ENCODE measurements at places on chromosomes 12 and 14.

DNA sequence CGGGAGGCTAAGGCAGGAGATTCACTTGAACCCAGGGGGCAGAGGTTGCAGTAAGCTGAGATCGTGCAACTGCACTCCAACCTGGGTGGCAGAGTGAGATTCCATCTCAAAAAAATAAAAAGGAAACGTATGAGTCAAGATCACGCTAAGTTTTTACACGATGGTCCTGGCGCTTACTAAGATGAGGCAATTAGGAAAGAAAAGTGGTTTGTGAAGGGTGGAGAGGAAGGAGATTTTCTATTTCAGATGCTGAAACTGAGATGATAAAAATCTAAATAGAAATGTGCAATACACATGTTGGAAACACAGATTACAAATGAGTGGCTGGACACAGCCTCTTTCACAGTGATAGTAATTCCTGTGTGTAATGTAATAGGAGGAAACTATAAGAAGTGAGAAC, 63.2 kb downstream of the KDM5A start:
- no peak for DNase-seq

DNA sequence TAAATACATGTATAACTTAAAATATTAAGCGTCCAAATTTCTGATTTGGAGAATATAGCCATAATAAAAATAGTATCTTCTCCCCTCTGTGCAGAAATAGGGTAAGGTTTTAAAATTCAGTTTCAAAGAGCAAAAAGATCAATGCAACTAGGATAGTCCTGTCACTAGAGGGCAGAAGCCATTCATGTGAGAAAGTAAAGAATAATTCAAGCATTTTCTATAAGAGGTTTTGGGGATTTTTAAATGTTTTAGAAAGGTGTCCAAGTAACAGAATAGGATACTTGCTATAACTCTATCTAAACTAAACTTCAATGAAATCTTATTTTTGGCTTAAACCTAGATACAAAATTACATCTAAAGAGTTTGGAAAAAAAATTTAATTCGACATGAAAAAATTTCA, 50.3 kb downstream of the ADAMTS20 start:
- peak; percentile 38 for DNase-seq

GRCh38 chr14:76810953-76811400, 1.7 kb downstream of the ANGEL1 start:
- DNase-seq, result peak; percentile 50

GRCh38 chr12:68334132-68334531, 2.0 kb upstream of the MDM1 start:
- DNase-seq, result no peak

- no peak for DNase-seq
Observed at GRCh38 chr12:119294211-119294610, 40.3 kb upstream of the CCDC60 start.

- peak; percentile 77 for DNase-seq
Observed at GRCh38 chr12:121799156-121799841, 4.5 kb upstream of the SETD1B start.

DNA sequence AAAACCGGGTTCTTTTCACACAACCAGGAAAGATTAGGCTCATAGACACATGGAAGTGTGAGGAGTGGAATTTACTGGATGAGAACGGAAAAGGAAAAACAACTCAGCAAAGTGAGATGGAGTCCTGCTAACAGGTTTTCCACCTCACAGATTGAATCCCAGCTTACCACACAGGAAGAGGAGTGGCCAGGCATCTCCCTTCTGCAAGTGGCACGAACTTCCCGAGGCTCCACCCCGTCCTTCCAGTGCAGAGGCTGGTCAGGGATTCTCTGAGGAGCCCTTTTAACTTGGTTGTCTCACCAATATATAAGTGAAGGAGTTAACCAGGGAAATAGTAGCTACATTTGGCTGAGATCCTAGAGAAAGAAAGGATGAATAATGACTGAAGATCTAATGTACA, 102.8 kb downstream of the SCAF11 start:
- no peak for DNase-seq

DNA sequence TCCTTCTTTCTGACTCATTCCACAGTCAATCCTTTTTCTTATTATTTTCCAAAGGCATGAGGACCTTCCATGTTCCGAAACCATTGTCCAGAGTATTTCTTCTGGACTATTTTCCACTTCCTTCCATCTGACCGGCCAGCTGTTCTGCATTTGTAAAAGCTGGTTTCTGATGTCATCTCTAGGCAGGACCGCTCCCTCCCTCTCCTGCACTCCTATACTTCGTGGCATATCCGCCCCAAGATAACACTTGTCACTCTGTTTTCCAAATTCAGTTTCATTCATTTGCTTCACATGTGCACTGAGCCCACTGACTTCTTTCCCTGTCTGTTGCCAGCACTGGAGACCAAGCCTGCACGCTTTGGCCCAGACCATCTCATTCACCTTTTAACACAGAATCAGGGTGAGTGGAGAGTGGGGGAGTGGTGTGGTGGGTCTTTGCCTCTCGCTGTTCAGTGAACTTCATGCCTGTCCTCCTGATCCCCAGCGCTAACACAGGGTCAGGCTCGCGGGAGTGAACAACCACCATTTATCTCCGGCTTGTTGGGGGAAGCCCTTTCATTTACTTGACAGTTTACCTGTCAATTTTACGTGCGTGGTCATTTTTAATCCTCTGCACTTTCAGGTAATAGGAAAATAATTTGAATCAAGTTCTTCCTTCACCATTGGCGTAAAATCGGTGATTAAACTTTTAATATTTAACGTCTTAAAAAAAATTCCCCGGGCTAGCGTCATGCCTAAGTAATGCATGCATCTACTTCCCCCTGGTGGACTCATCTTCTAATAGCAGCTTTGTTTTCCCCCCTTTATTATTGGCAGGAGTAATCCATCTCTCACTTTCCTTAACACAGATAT, 52.5 kb downstream of the C12orf75 start:
- DNase-seq, result peak; percentile 78

DNA sequence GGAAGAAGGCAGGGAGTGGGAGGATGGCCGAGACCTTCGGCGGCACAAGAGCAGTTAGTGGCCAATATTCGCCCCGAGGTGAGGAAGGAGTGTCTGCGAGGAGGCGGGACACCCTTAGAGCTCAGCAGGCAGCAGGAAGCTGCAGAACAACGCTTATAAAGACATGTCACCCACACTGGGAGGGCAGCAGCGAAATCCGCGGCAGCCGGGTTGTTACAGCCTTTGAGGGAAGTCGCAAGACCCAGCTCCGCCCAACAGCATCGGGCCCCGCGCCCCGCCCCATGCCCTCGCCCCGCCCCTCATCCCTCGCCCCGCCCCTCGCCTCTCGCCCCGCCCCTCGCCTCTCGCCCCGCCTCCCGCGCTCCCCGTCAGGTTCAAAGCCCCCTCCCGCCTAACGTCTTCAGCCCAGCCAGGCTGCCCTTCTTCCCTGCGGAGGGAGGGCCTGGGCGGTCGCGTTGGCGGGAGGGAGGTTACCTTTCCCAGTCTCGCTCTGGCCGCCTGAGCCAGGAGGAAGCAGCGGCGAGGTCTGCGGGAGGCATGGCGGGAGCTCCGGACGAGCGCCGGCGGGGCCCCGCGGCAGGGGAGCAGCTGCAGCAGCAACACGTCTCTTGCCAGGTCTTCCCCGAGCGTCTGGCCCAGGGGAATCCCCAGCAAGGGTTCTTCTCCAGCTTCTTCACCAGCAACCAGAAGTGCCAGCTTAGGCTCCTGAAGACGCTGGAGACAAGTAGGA, at the start of gene ATP23:
ATP23 (plus strand) TSS at position 403 of the 730 bp plus-strand sequence; CDS start at position 538, 135 bp downstream.
- DNase-seq, result peak; percentile 95

DNA sequence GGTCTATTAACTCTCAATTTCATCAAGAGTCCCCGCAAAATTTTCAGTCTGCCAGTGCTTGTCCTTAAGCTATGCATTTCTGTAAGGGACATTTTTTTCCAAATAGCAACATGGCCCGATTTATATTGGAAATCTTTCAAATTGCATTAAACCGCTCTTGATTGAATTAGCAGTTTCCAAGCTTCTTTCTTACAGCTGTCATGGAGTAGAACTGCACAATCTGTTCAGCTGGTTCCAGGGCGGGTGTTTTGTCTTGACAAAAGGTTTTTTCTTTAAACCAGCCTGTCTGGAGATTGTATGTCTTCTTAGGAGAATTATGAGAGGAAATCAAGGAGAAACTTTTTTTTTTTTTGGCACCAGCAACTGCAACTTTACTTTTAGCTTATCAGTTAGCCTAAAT, 185.8 kb downstream of the ALG10B start:
- DNase-seq, result no peak

DNA sequence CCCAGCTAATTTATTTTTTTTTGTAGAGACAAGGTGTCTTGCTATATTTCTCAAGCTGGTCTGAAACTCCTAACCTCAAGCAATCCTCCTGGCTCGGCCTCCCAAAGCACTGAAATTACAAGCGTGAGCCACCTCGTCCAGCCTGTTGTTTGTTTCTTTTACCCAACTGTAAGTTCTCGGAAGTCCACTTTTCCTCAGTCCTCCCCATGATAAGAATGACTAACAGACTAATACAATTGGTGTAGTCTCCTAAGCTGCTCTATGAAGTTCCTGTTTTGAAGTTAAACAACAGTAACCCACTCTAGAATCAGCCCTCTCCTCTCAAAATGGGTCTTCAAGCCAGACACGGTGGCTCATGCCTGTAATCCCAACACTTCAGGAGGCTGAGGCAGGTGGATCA, 36.5 kb downstream of the HIGD1C start:
- DNase-seq, result no peak

DNA sequence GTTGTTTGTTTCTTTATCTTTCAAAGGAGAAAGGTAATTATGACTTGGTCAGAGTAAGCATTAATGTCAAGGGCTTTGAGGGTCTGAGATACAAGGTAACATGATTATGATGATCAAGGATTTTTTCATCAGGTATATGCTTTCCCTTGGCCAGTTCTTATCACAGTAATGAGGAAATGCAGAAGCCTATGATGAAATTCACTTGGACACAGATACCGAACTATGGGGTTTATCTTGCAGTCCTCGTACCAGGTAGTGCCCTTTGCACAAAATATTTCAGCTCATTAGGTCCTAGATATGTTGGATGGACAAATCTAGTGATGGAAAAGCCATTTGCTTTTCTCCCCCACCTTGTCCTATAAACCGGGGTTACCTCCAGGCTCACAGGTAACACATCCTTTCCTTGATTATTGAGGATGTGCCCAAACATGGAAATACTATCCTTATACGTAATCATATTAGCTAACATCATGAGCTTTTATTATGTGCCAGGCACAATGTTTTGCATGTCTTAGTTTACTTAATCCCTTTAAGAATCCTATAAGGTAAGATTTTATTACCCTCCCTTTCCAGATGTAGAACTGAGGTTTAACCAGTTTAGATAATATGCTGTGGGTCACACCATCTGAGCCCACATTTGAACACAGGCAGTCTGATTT, 7.0 kb upstream of the RASSF3 start:
- DNase-seq, result no peak

GRCh38 chr12:49019120-49019430, 499 bp upstream of the PRKAG1 start:
- DNase-seq, result no peak

DNA sequence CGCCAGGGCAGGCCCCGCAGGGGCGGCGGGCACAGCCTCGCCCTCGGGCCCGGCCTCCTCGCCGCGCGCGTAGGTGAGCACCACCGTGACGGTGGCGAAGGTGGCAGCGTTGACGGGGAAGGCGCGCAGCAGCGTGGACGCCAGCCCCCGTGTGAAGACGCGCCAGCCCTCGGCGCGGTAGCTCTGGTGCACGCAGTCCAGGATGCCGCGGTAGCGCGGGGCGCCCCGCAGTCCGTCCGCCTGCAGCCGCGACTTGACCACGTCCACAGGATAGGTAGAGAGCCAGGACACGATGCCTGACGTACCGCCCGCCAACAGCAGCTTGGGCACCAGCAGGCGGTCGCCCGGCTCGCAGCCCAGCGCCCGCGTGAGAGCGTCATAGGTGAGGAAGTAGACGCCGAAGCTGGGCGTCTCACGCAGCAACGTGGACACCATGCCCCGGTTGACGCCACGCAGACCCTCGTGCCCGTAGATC, 13.9 kb downstream of the SLC25A29 start:
- DNase-seq, result no peak

GRCh38 chr12:4277205-4277543, 3.6 kb downstream of the CCND2 start:
- DNase-seq, result no peak

- DNase-seq, result peak; percentile 60
Observed at GRCh38 chr12:48980389-48980952, 2.3 kb downstream of the WNT1 start.

- DNase-seq, result no peak
Observed at GRCh38 chr14:74641601-74642391, 29.8 kb upstream of the LTBP2 start.

GRCh38 chr12:116599285-116600136, 40.3 kb downstream of the MAP1LC3B2 start:
- DNase-seq, result peak; percentile 78

- no peak for DNase-seq
Observed at GRCh38 chr14:32352631-32353030, 23.5 kb downstream of the AKAP6 start.

DNA sequence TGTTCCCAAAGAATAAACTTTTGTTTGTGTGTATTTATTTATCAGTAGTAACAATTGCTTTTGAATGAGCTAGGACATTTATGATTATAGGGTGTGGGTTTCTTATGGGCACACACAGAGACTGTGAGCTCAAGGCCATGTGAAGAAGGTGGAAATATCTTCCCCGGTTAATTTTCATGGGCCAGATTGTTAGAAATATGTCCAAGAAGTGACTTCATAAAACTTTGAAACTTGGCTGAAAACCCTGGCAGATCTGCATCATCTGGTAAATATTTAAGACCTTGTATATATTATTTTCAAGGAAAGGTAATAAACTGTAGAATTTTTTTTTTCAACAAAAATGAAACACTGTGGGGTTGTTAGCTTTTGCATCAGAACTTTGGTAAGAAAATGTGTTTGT, 53.5 kb upstream of the RNU6-8 start:
- DNase-seq, result no peak

DNA sequence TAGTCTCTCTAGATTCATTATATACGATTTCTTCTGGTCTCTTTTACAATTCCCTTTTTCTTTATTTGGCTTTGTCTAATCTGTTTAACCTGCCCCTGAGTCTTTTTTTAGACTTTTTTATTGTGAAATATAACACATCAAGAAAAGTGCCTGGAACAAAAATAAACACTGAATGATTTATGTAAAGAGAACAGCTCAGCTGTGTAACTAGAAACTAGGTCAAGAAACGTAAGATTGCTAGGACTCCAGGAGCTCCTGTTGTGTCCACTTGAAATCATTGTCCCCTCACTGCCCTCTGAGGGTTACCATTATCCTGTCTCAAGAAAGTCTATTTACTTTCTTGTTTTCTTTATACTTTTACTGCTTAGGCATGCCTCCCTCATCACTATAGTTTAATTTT, 23.1 kb downstream of the EXD2 start:
- no peak for DNase-seq

Measured in GM13976 (cell line).